ENCODE measurements at places on chromosomes 4 and X. TPM values are rescaled to one million over a fixed set of nuclear protein-coding genes. Genes with fewer than 3 reads are reported as not detected.

Gene SRP72
- polyA plus RNA-seq = 126 TPM

Gene POLR2B
- 153 TPM for polyA plus RNA-seq

Gene PHOX2B
- not detected for polyA plus RNA-seq

Gene RAB33B
- 3.2 TPM for polyA plus RNA-seq

Gene PDGFC
- polyA plus RNA-seq = 29.7 TPM

Gene EDA
- polyA plus RNA-seq = 0.75 TPM

Gene PCDH10
- not detected for polyA plus RNA-seq

Measured in keratinocyte (primary cell).